EH (cell line): ENCODE measurements at places on chromosomes 4 and X.

GRCh38 chr4:4457803-4458553 lies 71.1 kb downstream of the NSG1 start:
- DNase-seq: peak; percentile 82

DNA sequence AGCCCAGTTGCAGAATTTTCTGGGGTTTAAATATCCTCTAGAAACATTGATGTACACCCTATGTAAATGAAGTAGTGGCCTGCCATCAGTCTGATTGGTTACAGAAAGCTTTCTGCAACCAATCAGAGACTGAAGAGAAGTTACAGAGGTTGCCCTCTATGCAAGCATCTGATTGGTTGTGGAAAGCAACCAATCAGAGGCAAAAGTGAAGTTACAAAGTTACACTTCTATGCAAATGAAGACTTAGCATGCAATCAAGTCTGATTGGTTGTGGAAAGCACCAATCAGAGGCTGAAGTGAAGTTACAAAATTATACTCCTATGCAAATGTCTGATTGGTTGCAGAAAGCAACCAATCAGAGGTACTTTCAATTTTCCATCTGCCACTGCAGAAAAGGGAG lies 51.9 kb upstream of the USP9X start:
- no peak for DNase-seq

GRCh38 chr4:108596344-108596743 lies 24.0 kb upstream of the RPL34 start:
- no peak for DNase-seq

- DNase-seq: no peak
Observed at GRCh38 chrX:46130247-46130646, 415.0 kb downstream of the ZNF674 start.

DNA sequence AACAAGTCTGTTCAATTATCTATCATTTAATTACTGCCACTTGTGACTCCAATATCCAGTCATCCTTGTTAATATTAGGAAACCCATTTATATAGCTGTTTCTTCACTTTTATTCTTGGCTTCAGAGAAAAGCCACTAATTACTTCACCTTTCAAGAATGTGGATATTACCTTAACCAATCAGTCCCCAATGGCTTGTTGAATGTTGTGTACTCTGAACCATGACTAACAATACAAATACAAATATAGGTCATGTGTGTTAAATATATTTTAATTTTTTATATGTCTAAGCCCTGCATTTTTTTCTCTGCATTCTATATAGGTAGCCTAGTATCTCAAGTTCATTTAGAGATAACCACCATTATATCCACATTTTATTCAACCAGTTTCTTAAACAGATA lies 1513.4 kb upstream of the AGA start:
- DNase-seq: no peak

- DNase-seq: no peak
Observed at GRCh38 chrX:17792826-17793225, 55.5 kb downstream of the SCML1 start.

DNA sequence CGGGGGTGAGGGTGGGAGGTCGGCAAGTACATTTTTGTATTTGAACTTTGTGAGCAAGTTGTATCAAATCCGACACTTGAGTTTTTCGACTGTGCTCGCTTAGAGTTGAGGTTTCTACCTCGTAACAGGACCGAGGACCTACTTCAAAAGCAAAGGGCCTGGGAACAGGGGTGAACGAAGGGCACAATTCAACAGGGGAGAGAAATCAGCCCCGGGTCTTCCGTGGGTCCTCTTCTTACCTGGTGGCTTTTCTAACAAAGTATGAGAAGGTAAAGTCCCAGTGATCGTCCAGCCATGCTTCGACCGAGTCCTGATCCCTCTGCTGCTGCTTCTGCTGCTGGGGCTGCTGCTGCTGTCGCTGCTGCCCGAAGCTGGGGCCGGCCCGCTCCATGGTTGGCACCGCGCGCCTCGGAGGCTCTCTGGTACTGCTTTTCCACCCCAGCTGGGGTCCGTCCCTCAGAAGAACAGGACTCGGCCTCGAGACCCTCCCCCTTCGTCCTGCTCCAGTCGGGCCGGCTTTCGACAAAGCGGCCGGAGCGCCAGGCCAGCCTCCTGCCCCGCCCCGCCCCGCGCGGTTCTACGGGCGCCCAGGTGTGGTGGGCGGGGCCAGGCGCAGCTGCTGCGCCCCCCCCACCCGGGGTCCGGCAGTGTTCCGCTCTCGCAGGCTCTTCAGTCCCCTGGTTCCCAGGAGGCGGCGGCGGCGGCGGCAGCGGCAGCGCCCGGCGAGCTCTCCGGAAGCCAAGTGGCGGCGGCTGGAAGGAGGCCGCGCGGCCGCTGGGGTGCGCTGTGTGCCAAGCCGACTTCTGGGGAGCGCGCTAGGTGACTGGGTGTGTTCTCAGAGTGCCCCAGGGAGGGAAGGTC lies at the start of gene PDE5A:
TSS of gene PDE5A (minus strand) at position 524 of the 861 bp plus-strand sequence. CDS start at position 391, 133 bp downstream.
- peak; percentile 81 for DNase-seq

GRCh38 chrX:116694046-116694445 lies 231.3 kb upstream of the CT83 start:
- DNase-seq: no peak
